ENCODE measurements at places on chromosomes 7 and 10.

GRCh38 chr10:100890141-100890672, 22.6 kb upstream of the SLF2 start:
- DNase-seq: no peak

DNA sequence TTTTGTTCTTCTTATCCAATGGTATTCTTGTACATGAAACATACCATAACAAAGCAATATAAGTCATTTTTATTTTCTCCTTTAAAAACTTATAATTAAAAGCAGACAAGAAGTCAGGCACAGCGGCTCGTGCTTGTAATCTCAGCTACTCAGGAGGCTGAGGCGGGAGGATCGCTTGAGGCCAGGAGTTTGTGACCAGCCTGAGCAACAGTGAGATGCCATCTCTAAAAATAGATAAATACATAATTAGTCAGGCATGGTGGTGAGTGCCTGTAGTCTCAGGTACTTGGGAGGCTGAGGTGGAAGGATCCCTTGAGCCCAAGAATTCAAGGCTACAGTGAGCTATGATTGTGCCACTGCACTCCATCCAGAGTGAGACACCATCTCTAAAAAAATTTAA, 195.1 kb upstream of the FZD1 start:
- no peak for DNase-seq

DNA sequence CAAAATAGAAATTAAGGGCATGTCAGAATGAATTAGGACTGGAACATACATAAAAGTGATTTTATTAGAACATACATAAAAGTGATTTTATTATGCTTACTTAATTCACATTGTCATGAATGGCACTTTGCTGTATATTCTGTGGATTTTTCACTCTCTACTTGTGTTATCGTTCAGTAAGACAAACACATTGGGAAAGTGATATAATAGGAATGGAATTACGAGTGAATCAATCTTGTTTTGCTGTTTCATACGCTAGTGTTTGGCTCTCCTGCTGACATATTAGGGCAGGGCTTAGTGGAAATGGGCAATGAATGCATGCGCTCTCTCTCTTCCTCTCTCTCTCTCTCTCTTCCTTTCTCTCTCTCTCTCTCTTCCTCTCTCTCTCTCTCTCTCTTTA, 561.1 kb downstream of the ACTR3B start:
- DNase-seq: no peak

- DNase-seq: no peak
Observed at GRCh38 chr10:21110358-21110757, 213.2 kb upstream of the NEBL start.

- DNase-seq: peak; percentile 69
Observed at GRCh38 chr10:59865101-59865500, 41.3 kb downstream of the CCDC6 start.

DNA sequence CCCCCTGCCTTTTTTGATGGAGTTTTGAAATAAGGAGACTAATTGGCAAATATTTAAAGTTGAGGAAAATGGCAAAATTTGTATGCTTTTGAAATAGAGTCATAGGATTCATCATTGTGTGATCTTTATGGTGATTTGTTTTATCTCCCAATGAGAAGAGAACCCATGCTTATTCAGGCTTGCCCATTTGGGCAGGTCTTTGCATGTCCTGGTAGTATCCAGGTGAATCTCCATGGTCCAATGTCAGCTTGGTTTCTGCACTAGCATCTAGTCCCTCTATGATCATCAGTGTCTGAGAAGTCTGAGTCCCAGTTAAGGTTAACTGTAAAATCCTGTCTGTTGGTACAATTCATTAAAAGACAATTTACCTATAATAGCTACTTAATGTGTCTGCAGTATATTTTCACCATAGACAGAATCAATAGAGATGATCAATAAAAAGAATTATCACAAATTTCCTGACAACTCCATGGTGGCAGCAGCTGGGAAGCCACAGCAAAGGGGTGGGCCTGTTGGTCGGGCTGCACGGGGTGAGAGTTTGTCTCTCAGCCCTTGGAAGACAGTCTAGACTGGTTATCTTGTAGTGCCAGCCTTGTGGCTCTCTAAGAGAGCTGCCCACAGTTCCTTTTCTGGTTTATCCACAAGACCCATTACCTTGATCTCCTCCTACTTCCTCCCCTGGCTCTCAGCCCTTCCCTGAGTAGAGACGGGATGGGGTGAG, 22.2 kb upstream of the BMPER start:
- no peak for DNase-seq

DNA sequence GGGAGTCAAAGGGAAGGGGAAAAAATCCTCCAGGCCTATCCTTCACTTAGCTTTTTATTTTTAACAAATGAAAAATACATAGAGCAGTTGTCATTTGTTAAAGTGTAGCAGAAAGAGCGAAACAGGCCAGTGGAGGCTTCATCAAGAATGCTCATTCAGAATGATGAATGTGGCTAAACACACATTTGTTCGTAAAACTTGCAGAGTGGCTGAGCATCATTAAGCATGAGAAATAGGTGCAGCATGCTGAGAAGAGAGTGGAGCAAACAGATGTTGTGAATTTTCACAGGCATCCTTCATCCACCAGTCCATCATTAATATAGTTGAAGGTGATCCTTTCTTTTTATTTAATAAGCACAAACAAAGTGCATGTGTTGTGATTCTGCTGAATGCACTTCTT, 407.6 kb downstream of the LRMDA start:
- DNase-seq: no peak

GRCh38 chr10:79047875-79048638, 20.7 kb upstream of the ZMIZ1 start:
- peak; percentile 46 for DNase-seq

GRCh38 chr7:120089968-120090367, 183.0 kb upstream of the KCND2 start:
- DNase-seq: no peak

- DNase-seq: peak; percentile 44
Observed at GRCh38 chr7:105759670-105760550, 116.5 kb downstream of the ATXN7L1 start.

DNA sequence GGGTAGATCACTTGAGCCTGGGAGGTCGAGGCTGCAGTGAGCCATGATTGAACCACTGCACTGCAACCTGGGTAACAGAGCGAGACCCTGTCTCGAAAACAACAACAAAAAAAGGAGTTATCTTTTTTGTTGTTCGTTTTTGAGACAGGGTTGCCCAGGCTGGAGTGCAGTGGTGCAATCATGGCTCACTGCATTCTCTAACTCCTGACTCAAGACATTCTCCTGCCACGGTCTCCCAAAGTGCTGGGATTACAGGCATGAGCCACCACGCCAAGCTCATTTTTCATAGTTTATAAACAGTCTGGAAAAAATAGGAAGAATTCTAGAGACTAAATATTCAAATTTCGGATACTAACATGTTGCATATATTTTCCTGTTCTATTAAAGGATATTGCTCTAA, 29.4 kb downstream of the SFXN4 start:
- DNase-seq: no peak

DNA sequence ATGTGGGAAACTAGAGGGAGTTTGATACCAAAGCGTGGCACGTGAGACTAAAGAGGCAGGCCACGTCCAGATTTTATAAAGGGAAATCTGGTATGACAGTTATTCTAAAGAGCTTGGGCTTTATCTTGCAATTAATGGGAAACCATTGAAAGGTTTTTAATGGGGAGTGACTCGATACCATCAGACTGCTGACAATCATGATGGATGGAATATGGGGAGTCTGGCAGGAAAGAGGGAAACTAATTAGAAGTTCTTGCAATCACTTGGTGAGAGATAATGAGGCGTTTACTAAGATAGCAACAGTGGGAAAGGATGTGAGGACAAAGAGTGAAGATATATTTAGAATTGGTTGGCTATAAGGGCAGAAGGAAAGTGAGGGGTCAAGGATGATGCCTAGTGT, 94.0 kb downstream of the MBL2 start:
- DNase-seq: no peak

DNA sequence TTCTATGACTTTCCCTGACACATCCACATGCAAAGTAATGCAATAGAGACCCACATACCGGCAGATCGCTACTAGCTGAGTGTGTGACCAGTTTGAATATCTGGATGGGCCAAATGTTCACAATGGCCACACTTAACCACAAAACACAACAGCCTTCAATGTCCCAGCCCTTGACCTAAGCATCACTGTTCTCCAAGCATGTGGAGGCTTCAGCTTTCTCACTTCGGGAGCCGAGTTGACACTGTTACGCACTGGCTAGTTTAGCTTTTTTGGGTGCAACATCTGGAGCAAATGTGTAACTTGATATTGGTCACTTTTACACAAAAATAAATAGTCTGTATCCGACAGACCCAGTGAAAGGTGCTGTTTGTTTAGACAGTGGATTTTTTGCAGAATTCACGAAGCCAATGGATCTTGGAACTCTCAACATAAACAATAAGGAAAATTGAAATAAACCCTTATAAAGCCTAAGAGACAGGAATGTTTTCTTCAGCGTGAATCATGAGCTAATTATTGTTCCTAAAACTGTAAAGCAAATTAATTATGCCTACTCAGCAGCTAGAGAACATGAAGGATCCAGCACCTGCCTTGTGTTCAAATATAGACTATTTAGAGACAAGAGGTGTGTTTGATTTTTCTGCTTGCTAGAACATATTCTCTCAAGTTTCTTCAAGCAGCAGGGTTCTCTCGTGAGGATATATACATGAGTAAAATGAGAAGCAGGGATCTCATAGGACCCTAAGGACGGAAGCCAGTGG, 117.6 kb upstream of the JCAD start:
- DNase-seq: no peak

DNA sequence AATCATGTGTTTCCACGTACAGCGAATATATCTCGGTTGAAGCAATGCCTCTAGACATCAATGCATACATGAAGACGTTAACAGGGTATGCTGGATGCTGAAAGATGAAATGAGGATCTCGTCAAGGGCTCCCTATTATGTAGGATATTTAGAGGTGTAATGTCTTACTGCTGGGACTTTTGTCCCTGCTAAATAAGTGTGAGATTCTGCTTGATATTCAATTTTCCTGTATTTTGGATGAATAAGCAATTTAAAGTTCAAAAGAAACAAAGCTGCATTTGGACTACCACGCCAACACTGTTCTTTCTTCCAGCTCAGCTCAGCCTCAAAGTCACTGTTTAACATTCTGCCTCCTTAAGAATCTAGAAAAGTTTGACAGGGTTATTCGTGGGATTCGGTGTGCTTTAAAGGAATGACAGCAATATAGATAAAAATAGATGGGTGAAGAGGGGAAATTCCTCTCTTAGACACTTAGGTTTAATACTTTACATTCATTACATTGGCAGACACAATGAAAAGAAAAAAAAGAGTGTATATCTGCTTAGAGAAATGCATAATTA, 110.1 kb upstream of the RHEB start:
- DNase-seq: no peak

GRCh38 chr10:95518455-95519452, 42.4 kb downstream of the SORBS1 start:
- no peak for DNase-seq

- DNase-seq: no peak
Observed at GRCh38 chr10:128169811-128170379, 43.7 kb upstream of the MKI67 start.

GRCh38 chr10:59829601-59830000, 76.3 kb upstream of the MRLN start:
- no peak for DNase-seq

GRCh38 chr7:27603813-27604212, 58.9 kb downstream of the HIBADH start:
- no peak for DNase-seq

DNA sequence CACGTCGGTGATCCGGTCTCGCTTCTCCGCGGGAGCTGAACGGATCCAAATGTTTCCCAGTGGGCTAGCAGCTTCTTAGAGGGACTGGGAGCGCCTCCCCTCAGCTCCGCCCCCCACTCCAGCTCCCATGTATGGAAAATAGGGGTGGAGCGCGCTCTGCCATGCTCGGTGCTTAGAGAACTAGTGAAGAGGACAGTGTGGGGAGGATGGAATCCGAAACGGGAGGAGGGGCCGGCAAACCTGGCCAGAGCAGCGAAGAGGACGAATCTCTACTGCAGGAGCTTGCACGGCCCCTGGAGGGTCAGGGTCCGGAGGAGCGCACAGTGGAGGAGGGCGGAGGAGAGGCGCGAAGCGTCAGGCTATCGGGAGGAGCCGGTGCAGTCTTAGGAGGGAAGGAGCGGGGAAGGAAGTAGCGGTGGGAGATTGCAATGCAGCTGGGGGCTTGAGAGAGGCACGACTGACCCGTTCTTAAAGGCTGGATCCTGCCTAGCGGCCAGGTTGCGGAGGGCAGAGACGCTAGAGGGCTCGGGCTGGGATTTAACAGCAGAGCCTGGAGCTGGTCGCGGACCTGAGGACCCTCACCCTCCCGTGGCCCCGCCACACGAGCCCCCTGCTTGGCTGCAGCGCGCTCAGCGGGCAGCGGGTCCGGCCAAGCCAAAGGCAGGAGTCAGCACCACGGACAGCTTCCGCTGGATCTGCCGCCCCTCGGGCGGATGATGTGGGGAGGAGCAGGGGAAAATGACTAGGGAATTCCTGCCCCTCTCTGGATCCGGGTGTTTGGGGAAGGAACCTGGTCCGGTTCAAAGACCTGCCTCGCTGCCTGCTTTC, at the start of gene PRLHR:
Gene PRLHR, minus strand, starts transcription at position 51 of the 828 bp plus-strand sequence. CDS start 404 bp downstream, outside the sequence.
- no peak for DNase-seq

DNA sequence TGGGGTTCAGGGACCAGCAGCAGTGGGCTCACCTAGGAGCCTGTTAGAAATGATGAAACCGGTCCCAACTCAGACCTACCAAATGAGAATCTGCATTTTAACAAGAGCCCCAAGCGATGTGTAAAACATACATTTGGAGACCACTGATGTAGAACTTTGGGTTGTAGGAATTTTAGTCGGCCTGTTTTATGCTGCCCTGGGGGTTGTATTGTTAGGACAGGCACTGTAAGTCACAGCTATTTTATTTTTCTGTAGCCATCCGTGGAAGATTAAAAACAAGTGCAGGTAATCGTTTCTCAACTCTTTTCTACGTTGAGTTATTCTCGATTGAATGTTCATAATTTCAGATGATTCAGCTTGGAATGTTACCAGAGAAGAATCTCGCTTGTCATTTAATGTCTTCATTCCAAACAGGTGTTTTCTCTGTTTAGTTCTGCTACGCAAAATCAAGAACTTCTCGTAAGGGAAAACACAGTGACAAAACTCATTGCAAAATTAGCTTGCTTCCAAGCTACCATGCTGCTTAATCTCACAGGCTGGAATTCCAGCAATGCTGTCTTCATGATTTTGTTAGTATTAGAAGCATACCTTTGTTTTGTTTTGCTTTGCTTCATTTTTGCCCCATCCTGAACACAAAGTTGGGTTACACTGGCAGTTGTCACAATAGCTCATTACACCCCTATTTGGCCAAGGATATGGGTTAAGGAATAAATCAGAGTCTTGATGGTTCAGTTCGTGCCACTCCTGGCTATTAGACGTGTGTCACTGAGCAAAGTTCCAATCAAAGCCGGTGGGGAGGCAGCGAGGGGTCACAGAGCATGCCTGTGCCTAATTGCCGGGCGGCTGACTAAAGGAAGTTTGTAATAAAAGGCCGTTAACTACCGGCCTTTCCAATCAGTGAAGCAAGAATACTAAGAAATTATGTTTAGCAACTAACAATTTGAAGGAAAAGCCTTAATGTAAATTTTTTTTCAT, 676.9 kb downstream of the GATA3 start:
- DNase-seq: no peak

DNA sequence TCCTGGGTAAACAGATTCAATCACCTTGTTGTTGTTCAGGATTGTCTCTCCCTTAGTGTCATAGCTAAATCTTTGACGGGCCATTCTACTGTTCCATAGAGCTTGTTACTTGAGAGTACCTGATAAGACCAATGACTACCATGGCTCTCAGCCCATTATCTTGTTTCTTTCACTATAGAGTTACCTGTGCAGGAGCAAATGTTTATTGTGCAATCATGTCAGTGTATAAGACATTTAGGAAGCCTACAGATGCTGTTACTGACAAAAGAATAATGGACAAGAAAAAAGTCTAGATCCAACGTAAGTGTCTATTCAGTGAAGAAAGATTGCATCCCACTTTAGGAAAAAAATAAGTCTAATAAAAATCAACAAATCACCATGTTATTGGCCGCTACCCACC, 1041.7 kb upstream of the AUTS2 start:
- DNase-seq: no peak
